Cerebellar nuclear complex (tissue), 1 donor: ENCODE measurements at places on chromosomes 1 and 21.

- DNase-seq: no peak
Measured at GRCh38 chr1:23575226-23575810, 16.0 kb upstream of the ID3 start.

GRCh38 chr1:10848109-10848684, 51.8 kb upstream of the CASZ1 start:
- DNase-seq: no peak

- DNase-seq: no peak
Measured at GRCh38 chr1:99727575-99728185, 38.8 kb downstream of the FRRS1 start.

DNA sequence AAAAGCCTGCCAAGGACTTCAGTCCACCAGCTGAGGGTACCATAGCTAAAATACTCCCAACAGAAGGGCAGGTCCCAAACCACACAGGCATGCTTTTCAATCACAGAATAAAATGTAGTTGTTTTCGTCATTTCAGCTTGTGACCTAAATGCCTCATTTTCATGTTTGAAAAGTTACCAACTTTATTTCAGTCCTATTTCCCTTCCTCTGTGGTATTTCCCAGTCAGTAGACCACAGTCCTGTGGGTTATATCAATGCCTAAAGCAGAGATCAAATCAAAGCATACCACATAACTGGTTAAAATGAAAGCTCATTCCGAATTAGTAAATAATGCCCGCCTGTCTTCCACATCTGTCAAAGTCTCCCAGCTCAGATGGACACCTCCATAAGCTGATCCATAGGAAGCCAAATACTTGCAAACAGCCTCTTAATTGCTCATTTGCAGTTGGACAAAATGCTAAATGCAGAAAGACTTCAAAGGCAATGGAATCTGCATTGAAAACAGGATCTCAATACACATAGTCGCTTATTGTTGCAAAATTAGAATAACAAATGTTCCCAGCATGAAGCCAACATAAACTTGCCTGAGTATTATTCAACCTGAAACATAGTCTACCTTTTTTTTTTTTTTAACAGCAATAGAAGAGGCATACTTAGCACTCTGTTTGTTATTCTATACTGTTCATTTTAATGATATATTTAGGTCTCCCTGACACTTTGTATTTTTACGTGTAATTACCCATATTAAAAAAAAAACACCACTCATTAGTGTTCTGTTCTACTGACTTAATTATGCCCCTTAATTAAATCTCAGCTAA, 53.9 kb downstream of the NR5A2 start:
- no peak for DNase-seq

GRCh38 chr1:88943241-88943640, 49.2 kb downstream of the KYAT3 start:
- no peak for DNase-seq

- DNase-seq: no peak
Measured at GRCh38 chr1:102550729-102551384, 554.1 kb upstream of the OLFM3 start.

- DNase-seq: no peak
Measured at GRCh38 chr1:41892301-41892781, 26.4 kb downstream of the HIVEP3 start.

- no peak for DNase-seq
Measured at GRCh38 chr1:216731562-216731961, 8.3 kb upstream of the ESRRG start.

- DNase-seq: no peak
Measured at GRCh38 chr1:13707164-13707563, 7.2 kb downstream of the PRDM2 start.

DNA sequence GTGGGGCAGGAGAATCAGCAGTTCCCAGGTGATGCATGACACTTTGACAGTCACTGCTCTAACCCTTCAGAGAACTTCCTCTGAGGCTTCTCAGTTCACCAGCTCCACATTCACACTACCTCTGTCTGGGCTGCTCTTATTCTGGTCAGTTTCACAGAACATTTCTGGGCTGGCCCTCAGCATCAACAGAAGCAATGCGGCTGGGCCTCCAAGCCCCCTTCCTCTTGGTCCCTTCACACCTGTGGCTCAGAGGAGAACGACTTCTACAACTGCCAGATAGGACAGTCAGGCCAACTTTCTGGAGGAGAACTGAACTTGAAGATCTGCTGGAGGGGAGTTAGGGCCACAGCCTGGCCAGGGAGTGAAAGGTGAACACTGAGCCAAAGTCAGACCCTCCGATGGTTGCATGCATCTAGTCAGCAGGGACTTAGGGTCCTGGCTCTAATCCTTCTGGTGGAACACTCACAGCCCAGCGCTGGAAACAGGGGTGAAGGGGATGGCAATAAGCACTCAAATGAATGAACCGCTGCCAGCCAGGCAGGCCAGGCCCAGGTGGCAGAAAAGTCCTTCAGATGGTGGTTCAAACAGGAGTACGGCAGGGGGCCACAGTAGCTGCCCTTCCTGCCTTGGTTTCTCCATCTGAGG, 274.1 kb downstream of the FOXD2 start:
- DNase-seq: no peak

DNA sequence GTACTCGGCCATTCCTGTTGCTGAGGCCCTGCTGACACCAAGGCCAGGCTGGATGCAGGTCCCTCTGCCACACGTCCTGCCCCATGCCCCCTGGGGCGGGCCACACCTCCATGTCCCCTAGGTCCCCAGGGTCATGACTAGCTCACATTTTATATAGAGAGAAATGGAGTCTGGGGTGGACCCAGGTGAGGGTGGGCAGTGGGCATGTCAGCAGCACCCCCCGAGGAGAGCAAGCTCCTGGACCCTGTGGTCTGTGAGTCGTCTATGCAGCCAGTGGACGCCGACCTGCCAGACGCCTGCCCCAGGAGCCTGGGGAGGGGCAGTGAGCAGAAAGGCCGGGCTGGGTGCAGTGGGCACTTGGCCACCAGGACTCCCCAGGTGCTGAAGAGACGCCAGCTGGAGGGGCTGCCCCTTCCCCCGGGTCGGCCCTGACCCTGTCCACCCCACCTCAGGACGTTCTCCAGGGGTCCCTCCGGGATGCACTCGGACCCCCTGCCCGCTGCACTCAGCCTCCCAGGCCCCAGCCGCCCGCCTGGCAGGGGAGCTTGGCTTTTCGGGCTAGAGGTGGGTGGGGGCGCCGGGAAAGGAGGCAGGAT, 15.9 kb downstream of the SAMD11 start:
- no peak for DNase-seq

DNA sequence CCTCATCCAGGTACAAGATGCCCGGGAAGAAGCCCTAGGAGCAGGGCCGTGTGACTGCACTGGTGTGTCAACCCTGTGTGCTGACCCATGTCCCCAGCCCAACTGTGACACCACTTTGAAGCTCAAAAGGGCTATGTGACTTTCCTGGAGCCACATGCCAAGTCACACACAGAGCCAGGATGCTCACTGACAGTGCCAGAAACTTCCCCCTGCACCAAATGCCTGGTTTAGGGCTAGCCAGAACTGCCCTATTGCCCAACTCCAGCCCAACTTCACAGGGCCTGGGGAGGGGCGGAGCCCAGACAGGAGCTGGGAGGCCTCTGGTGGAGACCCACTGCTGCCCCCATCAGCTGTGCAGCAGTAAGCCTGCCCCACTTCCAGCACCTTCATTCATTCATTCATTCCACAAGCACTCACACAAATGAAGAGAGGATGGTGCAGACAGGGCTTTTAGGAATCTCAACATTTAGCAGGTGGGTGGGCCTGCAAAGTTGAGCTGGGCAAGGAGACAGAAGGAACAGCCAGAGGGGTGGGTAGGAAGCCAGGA, 36.7 kb downstream of the KCNQ4 start:
- DNase-seq: no peak

DNA sequence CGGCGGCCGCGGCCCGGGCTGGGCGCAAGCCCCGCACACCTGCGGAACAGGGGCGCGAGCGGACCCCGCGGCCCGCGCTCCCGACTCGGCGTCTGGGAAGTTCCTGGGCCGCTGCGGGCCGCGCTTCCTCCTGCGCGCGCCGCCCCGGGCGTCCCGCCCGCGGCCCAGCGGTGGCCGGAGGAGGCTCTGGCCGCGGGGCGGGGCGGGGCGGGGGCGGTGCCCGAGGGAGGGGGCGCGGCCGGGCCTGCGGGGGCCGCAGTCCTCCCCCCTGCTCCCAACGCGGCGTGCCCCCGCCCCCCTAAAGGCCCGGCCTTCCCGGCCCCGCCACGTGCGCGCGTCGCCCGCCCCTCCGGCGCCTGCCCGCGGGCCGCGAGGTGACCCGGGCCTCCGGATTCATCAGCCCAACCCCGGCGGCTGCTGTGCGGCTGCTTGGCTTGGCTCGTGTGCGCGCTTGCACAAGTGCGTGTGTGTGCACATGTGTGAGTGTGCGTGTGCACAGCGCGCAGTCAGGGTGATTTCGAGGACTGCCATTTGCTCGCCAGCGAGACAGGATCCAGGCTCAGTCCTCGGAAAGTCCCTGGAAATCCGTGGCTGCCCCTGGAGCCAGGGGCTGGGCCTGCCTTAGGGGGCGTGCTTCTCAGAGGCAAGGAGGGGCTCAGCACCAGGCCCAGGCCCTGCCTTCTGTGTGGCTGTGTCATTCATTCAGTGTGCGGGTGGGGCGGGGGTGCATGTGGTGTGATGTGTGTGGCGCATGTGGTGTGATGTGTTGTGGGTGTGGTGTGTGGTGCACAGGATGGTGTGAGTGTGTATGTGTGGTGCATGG, at the start of gene C2CD2:
Gene C2CD2 (minus strand): TSS at position 188 of the 823 bp plus-strand sequence. CDS start 370 bp downstream, outside the sequence.
- no peak for DNase-seq

DNA sequence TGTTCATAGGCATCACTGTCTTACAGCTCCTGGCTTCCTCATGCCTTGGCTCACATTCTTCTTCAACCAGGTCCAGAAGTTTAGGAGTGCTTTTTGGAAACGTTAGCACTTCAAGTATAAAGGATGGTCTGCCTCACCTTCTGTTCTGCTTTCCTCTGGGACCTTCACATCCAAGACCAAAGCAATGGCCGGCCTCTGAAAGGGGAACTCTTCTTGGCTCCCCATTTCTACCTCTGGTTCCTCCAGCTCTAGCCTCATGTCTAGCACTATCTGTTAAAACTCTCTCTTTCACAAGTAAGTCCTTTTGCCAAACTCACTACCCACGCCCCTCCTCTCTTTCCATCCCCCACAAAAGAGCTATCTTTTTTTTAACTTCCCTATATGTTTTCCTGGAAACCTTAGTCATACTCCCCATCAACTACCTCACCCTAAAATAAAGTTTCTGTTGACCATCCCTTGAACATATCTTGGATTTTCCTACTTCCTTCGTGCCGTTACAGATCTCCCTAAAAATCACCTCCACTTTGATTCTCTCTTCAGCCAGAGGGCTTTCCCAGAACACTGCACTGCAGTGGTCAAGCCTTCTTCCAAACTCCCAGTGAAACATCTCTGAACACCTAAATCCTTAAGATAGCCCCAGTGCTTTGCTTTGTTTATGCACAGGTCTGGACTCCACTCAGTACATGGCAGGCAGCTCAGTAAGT, 7.9 kb downstream of the SORT1 start:
- no peak for DNase-seq

DNA sequence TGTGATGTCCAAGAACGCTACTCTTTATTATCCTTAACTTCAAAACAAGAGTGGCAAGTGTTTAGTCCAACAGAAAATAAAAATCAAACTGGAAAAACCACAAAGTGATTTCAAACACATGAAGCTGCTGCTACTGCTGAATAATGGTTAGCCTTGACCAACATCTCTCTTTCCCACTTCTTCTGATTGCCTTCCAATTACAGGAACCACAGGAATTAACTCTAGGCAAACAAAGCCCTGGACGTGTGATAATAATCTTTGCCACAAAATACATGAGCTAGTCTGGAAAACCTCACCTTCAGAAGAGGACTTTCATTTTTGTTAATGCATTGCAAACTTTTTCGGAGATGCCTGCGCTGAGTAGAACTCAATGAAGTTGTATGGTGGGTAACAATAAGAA, 48.6 kb upstream of the COL11A1 start:
- no peak for DNase-seq

DNA sequence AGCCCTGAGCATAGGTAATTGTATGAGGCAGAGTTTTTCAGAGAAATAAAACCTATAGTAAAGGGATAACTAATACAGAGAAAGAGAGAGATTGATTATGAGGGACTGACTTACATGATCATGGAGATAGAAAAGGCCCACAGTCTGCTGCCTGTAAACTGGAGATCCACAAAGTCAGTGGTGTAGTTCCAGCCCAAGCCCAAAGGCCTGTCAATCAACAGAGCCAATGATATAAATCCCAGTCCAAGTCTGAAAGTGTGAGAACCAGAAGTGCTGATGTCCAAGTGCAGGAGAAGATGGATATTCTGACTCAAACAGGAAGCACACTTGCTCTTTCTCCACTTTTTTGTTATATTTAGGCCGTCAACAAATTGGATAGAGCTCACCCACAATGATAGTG, 340.1 kb upstream of the RGS18 start:
- no peak for DNase-seq

GRCh38 chr1:185601189-185601588, 133.0 kb upstream of the HMCN1 start:
- no peak for DNase-seq

- DNase-seq: no peak
Measured at GRCh38 chr1:54277451-54278341, 77.7 kb downstream of the MRPL37 start.

- DNase-seq: no peak
Measured at GRCh38 chr1:64934115-64934877, 32.1 kb downstream of the JAK1 start.
